Breast epithelium (tissue), 4 donors: ENCODE measurements at places on chromosomes 11 and 22.

DNA sequence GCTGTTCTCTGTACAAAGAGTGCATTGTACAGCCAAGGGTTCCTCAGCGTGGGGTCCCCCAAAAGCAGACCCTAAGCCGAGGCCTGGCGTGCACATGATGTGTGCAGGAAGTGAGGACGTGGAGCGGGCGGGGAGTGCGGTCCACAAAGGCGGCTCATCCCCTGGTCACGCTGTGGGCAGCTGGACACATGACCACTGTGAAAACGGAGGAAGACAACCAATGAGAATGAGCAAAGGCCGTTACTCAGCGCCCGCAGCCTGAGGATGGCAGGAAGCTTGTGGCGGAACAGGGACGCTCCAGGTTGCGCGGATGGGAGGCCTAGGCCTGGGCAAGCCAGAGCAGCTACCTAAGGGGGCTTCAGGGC, 1263.7 kb downstream of the BRD1 start:
- DNase-seq, result no peak

- DNase-seq, result no peak
Observed at GRCh38 chr11:120722524-120722923, 211.0 kb downstream of the GRIK4 start.

DNA sequence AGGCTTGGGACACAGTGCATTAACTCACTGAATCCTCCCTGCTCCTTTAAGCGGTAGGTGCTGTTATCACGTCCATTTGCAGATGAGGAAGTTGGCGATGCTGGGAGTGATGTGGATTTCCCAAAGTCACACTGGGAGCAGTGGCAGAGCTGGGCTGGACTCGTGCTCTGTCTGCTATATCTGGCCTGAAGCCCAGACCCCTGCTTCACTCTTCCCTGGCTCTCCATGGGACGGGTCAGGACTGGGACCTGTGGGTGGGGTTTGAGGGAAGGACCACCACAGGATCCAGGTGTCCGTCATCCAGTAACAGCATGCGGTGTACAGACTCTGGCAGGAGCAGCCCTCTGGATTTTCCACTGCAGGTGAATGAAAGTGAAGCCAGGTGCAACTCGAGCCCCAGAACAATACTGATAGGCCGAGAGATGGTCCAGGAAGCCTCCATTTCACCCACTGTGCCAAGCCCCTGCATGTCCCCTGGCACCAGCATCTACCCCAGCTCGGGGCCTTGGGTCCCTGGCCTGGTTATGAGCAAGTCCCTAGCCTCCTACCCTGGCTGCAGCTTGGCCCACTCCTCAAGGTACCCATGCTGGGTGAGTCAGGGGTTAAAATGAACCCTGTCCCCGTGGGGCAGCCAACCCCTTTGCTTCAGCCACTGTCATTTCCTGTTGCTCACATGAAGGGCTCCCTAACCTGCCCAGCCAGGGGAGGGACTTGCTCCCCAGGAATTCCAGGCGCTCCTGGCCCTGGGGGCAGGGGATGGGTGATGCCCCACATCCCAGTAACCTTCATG, 4.2 kb downstream of the USP2 start:
- peak; percentile 46 for DNase-seq

DNA sequence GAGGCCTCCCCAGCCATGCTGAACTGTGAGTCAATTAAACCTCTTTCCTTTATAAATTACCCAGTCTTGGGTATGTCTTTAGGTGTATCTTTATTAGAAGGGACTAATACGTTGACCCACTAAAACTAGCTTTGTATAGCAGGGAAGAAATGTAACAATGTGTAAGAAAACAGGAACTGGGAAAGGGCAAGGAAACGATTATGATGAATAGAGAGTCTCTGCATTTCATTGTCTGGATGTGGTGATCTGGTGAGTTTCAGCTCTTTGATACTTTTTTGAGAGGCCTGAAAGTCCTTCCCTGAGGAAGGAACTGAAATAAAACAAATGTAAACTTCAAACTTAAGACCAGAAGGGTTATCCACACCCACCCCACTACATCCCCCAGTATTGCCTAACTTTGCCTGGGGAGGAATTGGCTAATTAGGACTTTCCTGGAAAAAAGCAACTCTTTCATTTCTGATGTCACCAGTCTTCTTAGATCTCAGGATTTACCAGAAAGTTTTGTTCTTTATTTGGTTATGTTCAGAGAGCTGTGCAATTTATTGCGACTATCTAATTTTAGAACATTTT, 119.0 kb downstream of the LDLRAD3 start:
- DNase-seq, result no peak

DNA sequence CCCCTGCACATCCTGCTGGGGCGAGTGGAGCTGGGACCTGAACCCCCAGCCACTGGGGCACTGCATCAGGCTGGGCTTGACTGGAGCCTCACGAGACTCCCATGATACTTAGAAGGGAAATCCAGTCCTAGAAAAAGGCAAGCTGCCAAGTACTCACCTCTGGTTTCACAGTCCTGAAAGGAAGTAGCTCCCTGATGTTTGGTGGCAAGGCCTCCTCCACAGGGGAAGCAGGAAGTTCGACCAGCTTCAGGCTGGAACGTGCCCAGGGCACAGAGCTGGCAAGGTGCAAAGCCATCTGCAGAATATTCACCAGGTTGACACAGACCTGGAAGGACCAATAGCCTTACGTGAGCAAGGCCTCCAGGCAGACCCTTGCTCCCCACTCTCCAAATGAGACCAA, 26.8 kb upstream of the NRIP3 start:
- no peak for DNase-seq

DNA sequence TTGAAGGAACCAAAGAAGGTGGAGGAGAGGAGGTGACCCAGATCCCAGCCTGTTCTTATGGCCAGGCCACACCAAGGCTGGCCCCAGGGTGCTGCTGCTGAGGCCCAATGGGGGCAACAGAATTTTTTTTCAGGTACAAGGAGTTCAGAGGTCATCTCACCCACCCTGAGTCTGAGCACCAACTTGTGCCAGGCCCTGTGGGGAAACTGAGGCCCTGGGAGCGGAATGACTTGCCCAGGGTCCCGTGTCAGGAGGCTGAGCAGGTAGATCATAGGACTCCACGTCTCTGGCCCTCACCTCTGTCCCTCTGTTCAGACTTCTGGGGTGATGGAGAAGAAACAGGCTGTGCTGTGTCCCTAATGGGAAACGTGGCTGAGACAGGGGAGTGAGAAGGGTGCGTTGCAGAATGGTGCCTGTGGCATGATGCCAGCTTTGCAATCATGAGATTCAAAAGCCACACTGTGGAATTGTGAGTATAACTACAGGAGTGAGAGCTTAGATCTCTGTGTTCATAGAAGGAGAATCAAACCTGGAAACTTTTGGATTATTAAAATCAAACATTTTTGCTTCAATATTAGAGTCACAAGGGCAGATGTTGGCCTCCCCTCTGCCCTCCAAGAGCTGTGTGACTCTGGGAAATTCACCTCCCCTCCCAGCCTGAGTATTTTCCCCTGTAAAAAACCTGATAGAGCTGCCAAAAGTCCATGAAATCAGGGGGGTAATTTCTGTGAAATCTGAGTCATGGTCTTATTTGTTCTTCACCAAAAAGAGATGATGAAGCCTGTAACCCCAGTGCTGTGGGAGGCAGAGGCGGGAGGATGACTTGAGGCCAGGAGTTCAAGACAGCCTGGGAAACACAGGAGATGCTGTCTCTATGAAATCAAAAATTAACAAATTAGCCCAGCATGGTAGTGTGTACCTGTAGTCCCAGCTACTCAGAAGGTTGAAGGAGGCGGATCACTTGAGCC, 874 bp downstream of the APOL1 start:
- DNase-seq, result peak; percentile 39

DNA sequence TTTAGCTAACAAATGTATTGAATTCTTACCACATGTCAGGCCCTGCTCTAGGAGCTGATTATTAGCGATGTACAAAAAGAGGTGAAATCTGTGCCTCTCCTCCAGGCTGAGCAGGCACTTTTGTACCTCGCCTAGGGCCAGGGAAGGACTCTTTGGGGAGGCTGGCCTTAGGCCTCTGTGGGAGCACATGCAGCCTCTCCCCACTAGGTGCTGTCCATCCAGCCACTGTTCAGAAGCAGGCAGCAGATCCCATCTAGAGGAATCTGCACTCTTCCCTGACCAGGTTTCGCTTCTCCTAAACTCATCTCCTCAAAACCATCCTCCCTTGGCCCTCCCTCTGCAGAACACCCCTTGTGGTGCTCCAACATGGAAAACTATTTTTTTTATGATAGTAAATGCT, 51.9 kb upstream of the WT1 start:
- DNase-seq, result no peak

DNA sequence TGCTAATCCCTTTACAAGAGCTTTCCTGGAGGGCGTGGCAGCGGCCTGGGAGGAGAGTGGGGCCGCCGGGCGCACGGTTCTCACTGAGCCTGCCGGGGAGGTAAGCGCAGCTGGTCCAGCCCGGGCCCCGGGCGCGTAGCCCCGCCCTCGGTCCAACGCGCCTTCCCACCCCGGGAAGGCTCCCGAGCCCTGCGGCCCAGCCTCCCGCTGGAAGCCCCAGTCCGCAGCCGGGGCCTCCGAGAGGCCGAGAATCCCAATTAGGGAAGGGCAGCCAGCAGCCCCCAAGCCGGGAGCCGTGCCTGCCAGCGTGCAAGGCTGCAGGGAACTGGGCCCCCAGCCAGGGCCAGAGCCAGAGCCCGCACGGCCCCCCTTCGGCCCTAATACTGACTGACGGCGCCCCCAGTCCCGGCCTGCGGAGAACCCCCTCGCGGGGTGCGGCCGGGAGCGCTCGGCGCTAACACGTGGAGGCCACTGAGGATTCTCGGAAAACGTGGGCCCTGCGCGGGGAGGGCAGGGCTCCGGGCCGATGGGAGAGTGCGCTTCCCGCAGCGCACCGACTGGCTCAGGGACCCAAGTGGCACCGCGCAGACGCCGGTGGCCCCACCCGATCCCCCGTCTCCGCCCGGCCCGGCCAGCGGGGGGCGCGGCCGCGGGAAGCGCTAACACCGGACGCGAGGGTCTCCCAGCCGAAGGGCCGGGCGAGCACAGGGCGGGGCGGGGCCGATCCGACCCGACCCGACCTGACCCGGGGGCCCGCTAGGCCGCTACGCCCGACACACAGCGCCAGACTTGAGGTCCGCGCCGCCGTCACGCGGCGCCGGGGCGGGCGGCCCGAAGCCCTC, 5.7 kb downstream of the ZFTA start:
- no peak for DNase-seq

DNA sequence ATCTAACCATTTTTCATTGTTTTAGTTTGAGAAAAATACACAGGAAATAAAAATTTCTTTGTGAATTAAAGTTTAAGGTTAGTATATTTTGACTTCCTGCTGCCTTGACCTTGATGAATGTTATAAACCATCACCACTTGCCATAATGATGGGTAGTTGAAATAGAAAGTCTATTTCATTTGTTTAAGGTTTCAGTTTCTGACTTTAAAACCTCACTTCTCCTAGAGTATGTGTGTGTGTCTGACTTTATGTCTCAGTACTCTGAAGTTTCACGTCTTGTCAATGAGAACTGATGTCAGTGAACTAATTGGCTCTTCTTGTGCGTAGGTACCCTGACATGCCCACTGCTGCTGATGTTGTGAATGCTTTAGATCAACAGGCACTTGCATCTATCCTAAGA, 188.2 kb downstream of the METTL15 start:
- DNase-seq, result no peak

- DNase-seq, result no peak
Observed at GRCh38 chr22:21025266-21025665, 7.1 kb downstream of the SLC7A4 start.

DNA sequence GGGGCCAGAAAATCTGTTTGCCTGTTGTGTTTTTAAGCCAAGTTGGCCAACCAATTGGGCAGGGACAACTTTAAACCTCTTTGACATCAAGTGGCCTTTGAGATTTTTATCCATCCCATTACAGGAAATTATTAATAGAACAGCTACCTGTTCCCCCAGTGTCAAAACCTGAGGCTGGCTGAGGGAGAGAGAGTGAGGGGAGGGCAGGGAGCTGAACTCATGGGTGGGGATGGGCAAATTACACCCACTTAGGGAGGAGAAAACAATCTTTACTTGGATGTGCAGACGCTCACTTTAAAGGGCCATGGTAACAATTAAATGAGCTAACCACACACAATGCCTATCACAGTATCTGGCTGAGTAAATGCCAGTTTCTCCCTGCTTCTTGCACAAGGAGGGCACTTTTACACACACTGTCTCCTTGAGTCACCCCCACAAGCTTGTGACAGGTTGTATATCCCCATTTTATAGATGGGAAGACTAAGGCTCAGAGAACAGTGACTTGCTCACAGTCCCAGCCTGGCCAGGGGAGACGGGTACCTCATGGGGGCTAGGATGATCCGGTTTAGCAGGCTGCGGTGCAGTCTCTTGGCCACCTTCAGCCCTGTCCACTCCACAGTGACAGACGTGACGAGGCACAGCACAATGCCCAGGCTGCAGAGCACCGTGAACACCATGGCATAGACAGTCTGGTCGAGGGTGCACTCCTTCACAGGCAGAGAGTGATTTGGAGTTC, 17.8 kb upstream of the KCNJ11 start:
- DNase-seq, result no peak

DNA sequence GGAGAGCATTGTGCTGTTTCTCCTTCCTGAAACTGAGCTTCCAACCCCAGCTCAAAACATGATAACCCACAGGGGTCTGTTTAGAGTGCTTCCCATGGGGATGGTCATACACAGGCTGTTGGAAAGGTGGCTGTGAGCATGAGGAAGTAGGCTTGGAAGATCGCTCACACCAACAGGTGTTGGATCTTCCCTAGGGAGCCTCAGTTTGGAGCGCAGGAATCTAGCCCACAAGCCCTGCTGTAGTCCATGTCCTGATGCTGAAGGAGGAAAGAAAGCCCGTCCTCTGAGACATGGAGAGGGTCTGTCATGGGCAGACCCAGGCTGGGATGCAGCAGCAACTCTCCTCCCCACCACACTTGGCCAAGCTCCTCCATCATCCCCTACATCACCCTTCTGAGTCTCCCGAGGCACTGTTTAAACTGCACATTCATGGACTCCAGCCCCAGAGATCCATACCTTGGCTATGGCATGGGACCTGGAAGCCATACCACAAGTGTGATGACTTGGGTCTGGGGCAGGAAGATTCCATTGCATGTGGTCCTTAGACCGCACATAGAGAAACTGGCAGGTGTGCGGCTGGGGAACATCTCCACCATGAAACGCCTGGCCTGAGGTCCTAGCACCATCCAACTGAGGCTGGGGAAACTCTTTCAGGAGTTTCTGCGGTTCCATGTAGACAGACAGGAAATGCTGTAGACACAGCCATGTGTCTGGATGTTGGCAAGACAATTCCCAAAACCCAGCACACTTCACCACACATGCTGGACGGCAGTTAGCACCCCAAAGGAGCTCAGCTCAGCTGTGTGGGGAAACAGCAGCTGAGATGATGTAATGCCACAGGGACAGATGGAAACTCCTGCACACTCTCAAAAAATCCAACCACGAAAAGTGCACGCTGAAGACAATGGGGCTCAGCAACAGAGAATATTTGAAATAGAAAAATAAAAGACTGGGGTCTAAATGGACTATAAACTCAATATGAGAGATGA, 27.6 kb upstream of the TTC12 start:
- DNase-seq, result no peak
